ENCODE measurements at places on chromosomes 13 and 19. TPM values are rescaled to one million over a fixed set of nuclear protein-coding genes. Genes with fewer than 3 reads are reported as not detected.

The PDX1 gene
- not detected for polyA plus RNA-seq

The PCDH20 gene
- not detected for polyA plus RNA-seq

The SPRY2 gene
- not detected for polyA plus RNA-seq

The CHST8 gene
- not detected for polyA plus RNA-seq

The CRX gene
- polyA plus RNA-seq = not detected

The SGCG gene
- not detected for polyA plus RNA-seq

The SMARCA4 gene
- 18.5 TPM for polyA plus RNA-seq

The OR7C1 gene
- polyA plus RNA-seq = not detected

The OVOL3 gene
- not detected for polyA plus RNA-seq

The ZNF836 gene
- polyA plus RNA-seq = 14.0 TPM

The CACNG7 gene
- not detected for polyA plus RNA-seq

The GNG8 gene
- polyA plus RNA-seq = not detected
